Fibroblast of the aortic adventitia (primary cell): ENCODE measurements at places on chromosomes 7 and 10. TPM values are rescaled to one million over a fixed set of nuclear protein-coding genes. Genes with fewer than 3 reads are reported as not detected.

The CACNA2D1 gene
- total RNA-seq: 46.0 and 90.5 TPM in 2 replicates

The LRCH4 gene
- 9.4 and 21.3 TPM in 2 replicates for total RNA-seq

The OR6B1 gene
- total RNA-seq: not detected in 2 replicates

The MALRD1 gene
- 0.36 TPM in 1 of 2 replicates, not detected in the other for total RNA-seq

The TNS3 gene
- total RNA-seq: 7.1 and 28.3 TPM in 2 replicates

DNA sequence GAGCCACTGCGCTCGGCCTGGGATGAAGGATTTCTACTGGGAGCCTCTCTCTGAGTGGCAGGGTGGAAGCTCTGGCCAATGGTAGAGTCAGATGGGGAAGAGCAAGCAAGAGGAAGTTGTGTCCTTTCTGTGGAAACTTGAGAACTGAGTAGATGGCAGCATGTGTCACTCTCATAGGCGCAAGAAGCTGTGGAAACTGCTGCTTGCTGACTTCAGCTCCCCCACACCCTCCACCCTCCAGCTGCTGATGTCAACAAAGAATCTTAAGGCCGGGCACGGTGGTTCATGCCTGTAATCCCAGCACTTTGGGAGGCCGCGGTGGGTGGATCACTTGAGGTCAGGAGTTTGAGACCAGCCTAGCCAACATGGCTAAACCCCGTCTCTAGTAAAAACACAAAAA is 39.8 kb upstream of the SRGN start:
- DNase-seq: no peak

- no peak for DNase-seq
Observed at GRCh38 chr10:4137299-4137698, 352.3 kb upstream of the KLF6 start.

GRCh38 chr10:121155742-121156474 is 304.7 kb downstream of the WDR11 start:
- DNase-seq: no peak

DNA sequence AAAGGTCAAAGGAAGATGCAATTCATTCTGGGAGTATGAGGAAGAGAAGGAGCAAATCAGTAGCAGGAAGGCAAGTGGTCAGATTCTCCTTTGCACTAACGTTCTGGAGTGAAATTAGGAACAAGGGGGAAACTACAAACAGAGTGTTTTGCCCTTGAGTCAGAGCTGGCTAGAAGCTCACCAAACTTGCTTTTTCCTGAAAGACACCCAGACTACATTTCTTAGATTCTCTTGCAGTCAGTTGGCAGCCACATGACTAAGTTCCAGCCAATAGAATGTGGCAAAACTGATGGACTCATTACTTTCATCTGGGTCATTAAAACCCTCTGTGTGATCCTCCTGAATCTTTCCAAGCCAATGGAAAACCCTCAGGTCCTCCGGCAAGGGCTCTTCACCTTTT is 18.6 kb upstream of the DLX5 start:
- no peak for DNase-seq

DNA sequence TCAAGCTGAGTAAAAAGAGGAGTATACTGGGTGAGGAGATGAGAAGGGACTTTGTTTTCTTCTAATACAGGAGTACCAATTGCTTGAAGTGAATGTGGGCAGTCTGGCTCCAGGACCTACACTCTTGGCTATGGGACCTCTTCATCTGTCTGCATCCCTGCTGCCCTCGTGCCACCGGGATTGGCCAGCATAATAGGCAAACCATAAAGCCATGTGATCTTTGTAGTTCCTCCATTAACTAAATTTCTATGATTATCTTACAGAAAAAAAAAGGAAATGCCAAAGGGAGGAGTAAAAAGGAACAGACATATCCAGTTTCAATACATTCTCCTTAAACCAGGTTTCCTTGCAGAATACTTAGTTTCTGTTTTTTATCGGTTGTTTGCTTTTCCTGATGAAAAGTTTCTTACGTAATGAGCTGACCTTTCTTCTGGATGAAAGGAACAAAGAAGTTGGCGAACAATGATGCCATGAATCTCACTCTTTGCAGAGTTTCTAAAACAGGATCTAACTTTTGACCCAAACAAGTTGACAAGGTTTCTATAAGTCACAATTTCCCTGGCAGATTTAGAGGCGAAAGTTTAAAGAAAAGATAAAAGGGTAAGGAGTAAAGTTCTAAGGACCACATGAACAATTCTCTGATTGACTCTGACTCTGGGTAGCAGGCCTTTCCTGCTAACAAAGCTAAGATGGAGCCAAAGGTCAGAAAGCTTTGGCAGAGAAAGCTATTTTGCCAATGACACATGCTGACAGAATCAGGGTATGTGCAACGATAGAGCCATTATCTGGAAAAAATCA is 54.1 kb downstream of the LAMB1 start:
- DNase-seq: peak; percentile 98

DNA sequence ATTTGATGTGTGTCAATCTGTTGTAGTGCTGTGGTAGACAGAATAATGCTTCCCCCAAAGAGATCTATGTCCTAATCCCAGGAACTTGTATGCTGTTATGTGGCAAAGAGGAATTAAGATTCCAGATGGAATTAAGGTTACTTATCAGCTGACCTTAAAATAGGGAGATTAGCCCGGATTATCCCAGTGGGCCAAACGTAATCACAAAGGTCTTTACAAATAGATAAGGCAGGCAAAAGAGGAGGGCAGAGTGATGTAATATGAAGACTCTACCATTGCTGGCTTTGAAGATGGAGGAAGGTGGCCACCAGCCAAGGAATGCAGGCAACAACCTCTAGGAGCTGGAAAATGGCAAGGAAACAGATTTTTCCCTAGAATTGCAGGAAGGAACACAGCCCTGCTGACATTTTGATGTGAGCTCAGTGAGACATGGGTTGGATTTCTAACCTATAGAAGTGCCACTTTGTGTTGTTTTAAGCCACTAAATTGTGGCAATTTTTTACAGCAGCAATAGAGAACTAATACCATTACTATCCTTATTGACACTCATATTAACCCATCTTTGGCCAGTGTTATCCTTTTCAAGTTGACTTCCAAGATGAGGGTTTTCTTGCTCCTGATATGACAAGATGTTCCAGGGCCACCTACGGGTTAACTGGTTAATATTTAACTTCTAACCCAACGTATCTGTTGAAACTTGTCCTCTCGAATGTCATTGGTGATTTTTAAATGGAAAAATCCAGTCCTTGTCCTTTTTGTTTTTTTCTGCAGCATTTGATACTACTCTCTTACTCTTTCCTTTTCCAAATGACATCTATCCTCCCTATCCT is 29.3 kb downstream of the CYCS start:
- DNase-seq: peak; percentile 45

DNA sequence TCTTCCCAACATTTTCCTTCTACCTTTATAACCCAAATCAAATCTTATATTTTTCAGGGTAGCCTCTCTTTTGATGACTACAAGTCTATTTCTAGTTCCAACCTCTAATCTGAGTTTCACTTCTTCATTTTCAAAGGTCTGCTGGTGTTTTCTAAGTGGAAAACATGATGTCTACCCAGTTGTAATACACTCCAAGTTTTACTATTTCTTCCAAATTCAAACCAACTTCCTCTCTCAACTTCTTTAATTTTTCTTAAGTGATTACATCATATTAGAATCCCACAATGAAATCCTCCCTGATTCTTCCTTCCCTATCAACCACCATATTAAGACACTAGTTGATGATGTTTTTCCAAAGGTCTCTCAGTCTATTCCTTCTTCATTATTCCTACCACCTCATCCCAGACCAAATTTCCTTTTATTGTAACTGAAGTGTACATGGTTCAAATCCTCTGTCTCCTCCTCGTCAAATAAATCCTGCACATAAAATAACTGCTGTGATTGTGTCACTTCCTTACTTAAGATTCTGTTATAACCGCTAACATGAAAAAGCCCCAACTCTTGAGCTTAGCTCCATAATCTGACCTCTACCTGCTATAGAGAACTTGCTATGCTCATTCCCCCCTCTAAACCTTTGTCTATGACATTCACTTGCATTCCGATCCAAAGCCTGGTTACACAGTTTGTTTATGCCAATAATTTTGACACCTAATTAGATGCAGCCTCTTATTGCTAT is 12.7 kb downstream of the TAS2R38 start:
- no peak for DNase-seq

DNA sequence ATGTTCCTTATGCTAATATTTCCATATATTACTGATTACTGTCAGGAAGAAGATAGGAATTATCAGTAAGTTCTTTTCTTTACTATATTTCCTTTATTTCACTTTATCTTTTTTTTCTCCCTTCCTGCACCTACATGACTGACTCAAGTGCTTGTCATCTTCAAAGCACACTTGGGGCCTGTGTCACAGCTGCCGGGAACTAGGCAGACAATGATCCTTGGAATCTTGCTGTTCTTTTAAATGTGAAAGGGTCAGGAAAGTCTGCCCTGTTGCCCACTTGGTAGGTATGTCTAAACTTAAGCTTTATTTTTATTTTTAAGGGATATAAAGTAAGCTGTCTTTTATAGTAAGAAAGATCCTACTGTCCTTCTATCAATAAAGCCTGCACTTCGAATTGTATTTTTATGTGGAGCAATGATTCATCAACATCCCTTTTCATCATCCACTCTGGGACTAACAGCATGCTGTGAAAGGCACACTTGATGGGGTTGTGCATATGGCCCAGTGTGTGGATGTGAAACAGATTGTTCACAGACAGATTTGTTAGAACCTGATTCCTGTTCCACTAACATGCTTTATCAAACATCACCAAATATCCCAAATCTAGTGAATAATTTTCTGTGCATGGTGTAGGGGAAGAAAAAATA is 556.9 kb downstream of the DNAJB9 start:
- DNase-seq: no peak

DNA sequence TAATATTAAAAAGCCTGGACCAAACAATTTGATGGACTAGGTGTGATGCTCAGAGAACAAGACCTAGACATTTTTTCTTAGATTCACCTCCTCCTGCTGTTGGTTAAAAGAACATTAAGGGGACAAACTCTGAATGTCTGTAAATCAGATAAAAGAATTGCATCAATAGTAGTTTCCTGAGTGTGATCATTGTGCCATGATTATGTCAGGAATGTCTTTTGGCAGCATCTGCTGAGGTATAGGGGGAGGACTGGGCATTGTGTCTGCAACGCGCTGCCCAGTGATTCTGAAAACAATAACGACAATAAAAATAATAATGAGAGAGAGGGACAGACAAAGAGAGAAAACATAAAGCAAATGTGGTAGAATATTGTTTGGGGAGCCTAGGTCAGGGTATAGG is 6.9 kb downstream of the C7orf57 start:
- peak; percentile 30 for DNase-seq

DNA sequence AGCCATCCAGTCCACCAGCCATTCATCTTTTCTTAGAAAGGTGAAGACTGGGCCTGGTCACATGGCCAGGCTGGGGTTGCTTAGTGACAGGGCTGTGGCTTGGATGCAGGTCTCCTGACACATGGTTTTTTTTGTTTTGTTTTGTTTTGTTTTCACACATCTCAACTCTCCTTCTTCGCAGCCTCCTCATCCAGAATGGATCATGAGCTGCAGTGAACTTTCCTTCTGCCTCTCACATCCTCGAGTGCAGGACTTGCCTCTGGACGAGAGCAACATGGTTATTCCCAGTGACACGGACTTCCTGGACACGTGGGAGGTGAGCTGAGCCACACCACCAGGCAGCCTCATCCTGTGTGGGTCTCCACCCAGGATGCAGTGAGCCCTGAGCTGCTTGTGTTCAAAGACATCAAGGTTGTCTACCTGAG is 9.5 kb downstream of the AKR1E2 start:
- no peak for DNase-seq

DNA sequence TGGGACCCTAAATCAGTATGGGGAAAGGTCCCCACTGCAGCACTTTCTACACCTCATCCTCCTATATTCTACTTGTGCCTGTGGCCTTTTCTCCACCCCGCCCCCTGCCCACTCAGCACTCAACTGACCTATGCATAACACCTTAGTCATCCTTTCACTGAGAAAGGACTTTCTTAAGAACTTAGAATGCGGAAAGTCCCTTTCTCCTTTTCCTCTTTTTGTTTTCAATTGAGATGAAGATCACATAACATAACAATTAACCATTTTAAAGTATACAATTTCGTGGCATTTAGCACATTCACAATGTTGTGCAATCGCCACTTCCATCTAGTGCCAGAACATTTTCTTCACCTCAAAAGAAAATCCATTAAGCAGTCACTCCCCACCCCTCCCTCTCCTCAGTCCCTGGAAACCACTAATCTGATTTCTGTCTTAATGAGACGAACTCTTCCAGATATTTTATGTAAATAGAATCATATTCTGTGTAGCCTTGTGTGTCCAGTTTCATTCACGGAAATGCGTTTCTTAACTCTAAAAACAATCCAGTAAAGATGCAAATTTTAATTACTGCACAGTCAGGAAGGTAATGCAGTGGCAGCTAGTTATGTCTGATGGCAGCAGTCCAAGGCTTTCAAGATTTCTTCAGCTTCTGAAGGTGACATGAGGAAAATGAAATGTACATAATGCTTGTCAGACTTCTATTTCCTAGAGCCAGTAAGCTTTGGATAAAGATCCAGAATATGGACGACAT is 41.7 kb downstream of the FAS start:
- peak; percentile 80 for DNase-seq

DNA sequence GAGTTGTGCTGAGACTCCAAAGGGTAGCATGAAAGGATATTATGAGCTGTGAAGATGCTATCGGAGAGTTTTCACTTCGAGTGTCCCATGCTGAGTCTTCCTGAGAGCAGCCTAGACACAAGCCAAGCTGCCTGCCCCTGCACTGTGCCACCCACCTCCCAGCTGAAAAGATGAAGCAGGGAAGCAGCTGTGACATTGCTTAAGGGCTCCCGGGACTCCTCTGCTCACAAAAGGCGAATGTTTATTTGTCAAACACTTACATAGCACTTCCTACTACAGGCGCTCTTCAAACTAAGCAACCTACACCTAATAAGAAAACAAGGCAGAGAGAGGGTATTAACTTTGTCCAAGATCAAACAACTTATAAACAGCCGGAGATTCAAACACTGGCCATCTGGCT is 95.6 kb downstream of the OSBPL3 start:
- no peak for DNase-seq

DNA sequence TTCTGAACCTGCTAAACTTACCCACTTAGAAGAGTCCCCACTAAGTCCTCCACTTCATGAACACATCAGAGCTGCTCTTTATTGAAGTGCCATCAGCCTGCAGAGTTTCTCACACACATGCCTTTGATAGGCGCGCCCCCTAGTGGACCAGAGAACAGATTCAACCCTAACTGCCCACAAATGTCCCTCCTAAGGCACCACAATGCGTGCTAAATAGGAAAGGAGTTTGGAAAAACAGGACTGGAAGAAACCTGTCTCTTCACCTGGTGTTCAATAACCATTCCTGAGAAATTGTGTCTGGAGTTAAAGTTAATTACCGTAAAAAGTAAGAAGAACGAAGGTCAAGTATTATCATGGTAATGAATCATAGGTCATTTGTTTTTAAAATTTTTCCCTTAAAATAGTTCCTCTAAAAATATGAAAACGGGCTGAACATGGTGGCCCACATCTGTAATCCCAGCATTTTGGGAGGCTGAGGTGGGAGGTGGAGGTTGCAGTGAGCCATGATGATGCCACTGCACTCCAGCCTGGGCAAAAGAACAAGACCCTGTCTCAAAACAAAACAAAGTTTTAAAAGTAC is 249.7 kb downstream of the ELMO1 start:
- peak; percentile 70 for DNase-seq

- DNase-seq: no peak
Observed at GRCh38 chr10:102701796-102702195, 12.4 kb downstream of the ARL3 start.
